ENCODE measurements at places on chromosomes 16 and 17. TPM values are rescaled to one million over a fixed set of nuclear protein-coding genes. Genes with fewer than 3 reads are reported as not detected.

Gene CHST4
- 3.9 TPM for total RNA-seq

Gene PRR29
- 0.18 TPM for total RNA-seq

Gene OTOA
- 0.10 TPM for total RNA-seq

Gene ABCA10
- 3.1 TPM for total RNA-seq

Gene QPRT
- 143 TPM for total RNA-seq

Gene CDYL2
- total RNA-seq: 5.4 TPM

Gene CCDC43
- 5.6 TPM for total RNA-seq

Measured in left lobe of liver (tissue), 2 donors.